ENCODE measurements at places on chromosomes 13 and 19.

DNA sequence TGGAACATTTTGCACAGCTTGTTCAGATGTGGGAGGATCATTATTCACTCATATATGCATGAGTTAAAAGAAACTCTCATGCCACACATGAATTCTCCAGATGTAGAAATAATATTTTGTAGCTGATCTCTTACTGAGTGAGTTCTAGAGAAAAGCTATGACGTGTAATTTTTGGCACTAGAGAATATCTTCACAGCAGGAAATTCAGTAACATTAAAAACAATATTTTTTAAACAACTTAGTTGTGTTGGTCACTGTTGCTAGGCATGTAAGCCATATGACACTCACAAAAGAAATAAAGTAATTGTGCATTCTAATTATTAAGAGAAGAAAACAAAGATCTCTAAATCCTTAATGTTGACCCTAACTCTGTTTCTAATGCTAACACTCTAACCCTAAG is 371.4 kb upstream of the SLC10A2 start:
- DNase-seq, result no peak

DNA sequence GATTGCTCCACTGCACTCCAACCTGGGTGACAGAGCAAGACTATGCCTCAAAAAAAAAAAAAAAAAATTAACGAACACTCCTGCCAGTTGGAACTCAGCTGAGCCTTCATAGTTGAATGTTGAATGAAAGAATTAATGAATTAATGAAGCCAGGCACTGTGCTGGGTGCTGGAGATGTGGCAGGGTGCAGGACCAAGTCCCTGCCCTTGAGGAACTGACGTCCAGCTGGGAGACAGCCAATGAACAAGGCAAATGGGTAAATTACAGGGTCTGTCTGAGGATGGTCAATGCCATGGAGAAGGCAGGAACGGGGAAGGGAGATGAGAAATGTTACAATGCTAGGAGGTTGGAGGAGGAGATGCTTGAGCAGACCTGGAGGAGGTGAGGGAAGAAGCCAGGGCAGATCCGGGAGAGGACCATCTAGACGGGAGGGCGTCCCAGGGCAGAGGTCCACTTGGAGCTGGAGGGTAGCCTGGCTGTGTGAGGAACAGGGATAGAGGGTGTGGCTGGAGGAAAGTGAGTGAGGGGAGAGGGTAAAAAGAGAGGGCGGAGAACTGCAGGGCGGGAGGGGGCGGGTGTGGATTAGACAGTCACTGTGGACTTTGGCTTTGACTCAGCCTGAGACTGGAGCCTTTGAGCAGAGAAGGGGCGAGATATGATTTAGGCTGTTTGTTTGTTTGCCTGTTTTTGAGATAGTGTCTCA is 16.8 kb upstream of the IGSF23 start:
- no peak for DNase-seq

- DNase-seq, result no peak
Measured at GRCh38 chr19:37342753-37343152, 28.1 kb upstream of the ZNF527 start.

DNA sequence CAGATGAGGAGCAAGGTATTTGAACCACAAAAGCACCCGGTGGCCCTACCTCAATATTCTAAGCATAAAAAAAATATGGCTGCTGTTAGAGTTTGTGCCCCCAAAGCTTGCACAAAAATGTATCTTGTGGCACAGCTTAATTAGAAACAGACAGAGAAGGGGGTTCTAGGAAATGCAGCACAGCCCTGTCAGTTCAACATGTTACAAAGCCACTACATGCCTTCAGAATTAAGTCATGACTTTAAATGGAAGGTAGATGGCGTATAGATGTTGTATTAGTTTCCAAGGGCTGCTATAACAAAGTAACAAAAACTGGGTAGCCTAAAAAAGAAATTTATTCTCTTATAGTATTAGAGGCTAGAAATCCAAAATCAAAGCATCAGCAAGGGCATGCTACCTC is 703.8 kb downstream of the DIAPH3 start:
- DNase-seq, result no peak

DNA sequence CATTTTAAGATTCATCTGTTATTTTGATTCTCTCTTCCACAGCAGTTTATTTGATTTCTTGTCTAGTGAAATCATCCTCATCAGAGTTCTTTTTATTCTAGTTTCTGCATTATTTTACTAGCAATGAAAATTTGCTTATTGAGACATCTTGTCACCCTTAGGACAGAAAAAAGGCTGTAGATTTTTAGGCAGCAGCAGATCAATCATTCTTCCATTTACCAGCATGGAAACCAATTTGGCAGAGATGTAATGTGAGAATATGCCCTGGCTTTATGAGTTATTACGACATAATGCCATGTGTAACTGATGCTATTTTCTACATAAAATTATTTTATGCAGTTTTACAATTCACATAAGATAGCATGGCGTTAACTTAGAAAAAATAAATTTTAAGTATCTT is 688.6 kb upstream of the SLC10A2 start:
- no peak for DNase-seq

GRCh38 chr13:70856025-70856424 is 747.8 kb upstream of the KLHL1 start:
- DNase-seq, result no peak

- DNase-seq, result no peak
Measured at GRCh38 chr19:17244618-17245534, 843 bp downstream of the NR2F6 start.

- peak; percentile 73 for DNase-seq
Measured at GRCh38 chr19:58326914-58327726, at the start of gene ZSCAN22. Gene ZSCAN22, plus strand, starts transcription at chr19:58326994. Its CDS starts 7,809 bp downstream, at chr19:58334803.

- no peak for DNase-seq
Measured at GRCh38 chr19:3469638-3470499, 10.5 kb downstream of the SMIM24 start.

DNA sequence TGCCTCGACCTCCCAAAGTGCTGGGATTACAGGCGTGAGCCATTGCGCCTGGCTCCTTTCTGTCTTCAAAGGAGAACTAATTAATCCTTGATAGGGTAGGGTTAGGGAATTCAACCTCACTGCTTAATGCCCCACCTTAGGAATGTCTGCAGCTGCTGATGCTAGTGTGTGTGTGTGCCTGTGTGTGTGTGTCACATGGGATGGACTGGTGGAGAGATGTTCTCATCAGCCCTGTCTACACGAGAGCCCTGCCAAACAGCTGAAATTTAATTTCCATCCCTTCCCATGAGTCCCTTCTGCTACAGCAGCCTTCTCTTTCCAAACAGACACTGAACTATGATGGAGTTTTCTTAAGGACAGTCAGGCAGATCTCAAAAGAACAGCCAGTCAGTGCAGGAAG is 46.5 kb upstream of the CLDN10 start:
- no peak for DNase-seq

DNA sequence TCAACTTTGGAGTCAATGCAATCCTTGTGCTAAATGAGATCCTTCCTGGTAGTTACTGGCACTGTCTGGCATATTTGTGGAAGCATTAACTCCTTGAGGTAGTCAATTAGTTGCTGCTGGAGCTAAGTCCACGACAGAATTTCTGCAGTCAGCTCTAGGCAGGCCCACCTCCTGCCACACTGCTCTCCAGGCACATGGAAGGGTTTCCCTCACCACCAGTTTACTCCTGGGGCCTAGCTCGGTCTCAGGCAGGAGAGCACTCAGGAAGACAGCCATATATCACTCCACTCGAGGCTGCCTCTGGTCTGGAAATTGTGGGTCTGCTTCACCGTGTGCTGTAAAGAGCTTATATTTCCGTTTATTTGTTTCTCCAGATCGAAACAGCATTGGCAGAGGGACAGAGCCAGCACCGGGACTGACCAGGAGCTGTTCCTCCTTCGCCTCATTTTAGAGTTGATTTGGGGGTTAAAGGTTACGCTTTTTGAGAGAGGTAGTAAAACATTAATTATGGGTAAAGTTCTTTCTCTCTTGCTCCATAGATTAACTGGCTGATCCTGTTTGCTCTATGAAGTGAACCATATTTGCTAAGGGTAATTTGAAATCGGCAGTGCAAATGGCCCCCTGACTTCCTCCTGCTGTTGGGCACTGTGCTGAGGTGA is 20.6 kb upstream of the GTF3A start:
- no peak for DNase-seq

DNA sequence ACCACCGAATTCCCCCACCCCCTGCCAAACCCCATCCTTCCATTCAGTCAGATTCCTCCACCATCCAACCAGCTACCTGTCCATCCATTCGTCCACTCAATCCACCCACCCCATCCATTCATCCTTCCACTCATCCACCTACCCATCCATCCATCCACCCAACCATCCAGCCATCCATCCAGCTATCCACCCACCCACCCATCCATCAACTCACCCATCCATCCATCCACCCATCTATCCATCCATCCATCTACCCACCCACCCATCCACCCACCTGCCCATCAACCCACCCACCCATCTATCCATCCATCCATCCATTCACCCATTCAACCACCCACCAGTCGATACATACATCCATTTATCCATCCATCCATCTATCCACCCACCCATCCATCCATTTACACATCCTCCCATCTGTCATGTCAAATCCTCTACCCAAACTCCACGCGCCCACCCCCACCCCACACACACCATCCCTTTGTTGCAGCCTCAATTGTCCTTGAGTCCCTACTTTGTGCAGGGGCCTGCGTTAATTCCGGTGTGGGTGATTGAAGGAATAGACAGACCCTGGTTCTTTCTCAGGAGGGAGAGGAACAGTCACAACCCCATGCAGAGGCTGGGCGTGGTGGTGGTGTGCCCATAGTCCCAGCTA is 5.3 kb upstream of the SLC5A5 start:
- no peak for DNase-seq

- DNase-seq, result no peak
Measured at GRCh38 chr19:35879770-35880317, 11.5 kb downstream of the APLP1 start.

- DNase-seq, result no peak
Measured at GRCh38 chr13:24381541-24382265, 72.3 kb downstream of the C1QTNF9 start.

DNA sequence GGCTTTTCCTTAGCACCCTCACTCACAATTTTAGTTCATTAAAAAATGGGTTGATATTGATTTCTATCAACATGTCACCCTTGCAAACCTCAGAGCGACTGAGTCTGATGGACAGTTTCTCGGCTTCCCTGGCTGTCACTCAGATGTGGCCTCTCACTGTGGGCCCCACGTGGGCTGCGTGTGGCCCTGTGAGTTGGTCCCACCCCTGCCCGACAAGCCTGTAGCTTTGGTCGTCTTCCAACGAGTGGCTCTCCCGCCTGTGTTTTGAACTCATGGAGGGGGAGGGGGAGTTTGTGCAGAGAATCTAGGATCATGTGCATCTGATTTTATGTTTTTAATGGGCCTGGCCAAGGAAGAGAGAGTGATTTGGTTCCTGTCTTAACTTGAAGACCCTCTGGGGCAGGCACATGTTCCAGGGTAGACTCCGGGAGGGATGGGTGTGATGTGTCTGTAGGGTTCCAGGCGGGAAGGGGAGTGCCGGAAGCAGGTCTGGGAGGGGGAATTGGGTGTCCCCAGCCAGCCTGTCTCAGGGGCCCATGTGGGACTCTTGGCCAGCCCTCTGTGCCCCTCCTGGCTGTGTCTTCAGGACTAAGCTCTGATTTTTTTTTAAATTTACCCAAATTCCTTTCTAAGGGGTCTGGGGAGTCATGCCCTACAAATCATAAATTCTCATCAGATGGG is 18.9 kb downstream of the ATP11A start:
- DNase-seq, result no peak

GRCh38 chr19:38211151-38211591 is 12.9 kb downstream of the DPF1 start:
- no peak for DNase-seq

DNA sequence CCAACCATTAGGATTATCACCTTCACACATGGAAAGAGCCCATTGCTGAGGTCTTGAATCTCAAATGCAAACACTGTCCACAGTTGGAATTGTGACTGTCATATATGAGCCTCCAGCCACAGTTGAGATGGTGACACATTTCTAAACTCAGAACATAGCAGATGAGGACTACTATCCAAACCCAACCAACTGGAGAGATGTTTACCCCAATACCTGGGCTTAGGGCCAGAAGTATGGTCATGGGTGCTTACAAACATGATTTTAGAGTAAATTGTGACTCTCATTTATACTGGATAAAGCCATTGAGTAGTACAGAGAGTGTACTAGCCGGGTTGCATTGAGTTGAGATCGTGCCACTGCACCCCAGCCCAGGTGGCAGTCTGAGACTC is 14.0 kb upstream of the ZNF681 start:
- no peak for DNase-seq

All from activated CD8-positive, alpha-beta memory T cell treated with anti-CD3 and anti-CD28 coated beads for 1 hour (primary cell).